ENCODE measurements at places on chromosomes 11 and 22.

GRCh38 chr11:57230791-57231538 is 6.1 kb downstream of the APLNR start:
- H3K4me3 ChIP-seq: no peak overlapping the region
- H3K36me3 ChIP-seq: no peaks in the 10 kb centered on the region
- no peak overlapping the region for H3K27ac ChIP-seq
- DNase-seq: no peak
- no peaks in the 10 kb centered on the region for H3K4me1 ChIP-seq

GRCh38 chr11:60786811-60787567 is 1.9 kb downstream of the MS4A10 start:
- no peak for DNase-seq
- no peaks in the 10 kb centered on the region for H3K27me3 ChIP-seq
- H3K27ac ChIP-seq: no peak overlapping the region
- no peaks in the 10 kb centered on the region for H3K36me3 ChIP-seq
- H3K4me3 ChIP-seq: no peak overlapping the region

GRCh38 chr11:69497221-69497787 is 15.8 kb downstream of the LINC01488 start:
- H3K4me1 ChIP-seq: peaks cover 27% of the 10 kb centered on the region
- H3K36me3 ChIP-seq: no peaks in the 10 kb centered on the region
- peaks cover 3% of the 10 kb centered on the region for H3K27me3 ChIP-seq
- H3K27ac ChIP-seq: no peak overlapping the region
- no peak overlapping the region for H3K4me3 ChIP-seq
- peak; percentile 56 for DNase-seq

GRCh38 chr11:111565114-111565720 is 24.7 kb downstream of the LAYN start:
- peak; percentile 63 for DNase-seq
- no peak overlapping the region for H3K27ac ChIP-seq
- no peaks in the 10 kb centered on the region for H3K27me3 ChIP-seq
- no peaks in the 10 kb centered on the region for H3K36me3 ChIP-seq
